Stimulated activated CD8-positive, alpha-beta memory T cell treated with anti-CD3 and anti-CD28 coated beads, Interleukin-7, amount 100 ng/mL, for 1 hour (primary cell): ENCODE measurements at places on chromosomes 4 and X.

GRCh38 chr4:147839663-147840062 lies 107.8 kb downstream of the ARHGAP10 start:
- no peak for DNase-seq

GRCh38 chr4:132592850-132593249 lies 556.2 kb upstream of the PCDH10 start:
- DNase-seq = no peak

- no peak for DNase-seq
Observed at GRCh38 chr4:152434011-152434410, 101.9 kb downstream of the FBXW7 start.

- DNase-seq = no peak
Observed at GRCh38 chr4:59195839-59196238, 2004.3 kb upstream of the ADGRL3 start.

- no peak for DNase-seq
Observed at GRCh38 chr4:183409934-183410333, 34.5 kb upstream of the CDKN2AIP start.

DNA sequence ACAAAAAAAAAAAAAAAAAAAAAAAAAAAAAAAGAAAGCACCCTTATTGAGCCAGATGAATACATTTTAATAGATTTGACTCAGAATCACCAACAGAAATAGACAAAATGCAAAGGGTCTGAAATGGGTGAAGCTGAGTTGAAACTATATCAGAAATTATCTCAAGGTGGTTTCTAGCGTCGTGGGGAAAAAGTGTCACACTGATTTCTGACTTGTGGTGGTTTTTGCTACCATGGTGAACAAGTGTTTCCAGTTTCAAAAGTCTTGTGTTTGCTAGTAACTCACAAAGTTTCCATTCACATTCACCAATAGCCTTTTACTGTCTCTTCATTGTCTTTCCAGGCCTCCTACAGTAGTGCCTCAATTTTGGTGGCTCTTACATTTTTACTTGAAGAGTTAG lies 135.5 kb downstream of the ARHGAP24 start:
- no peak for DNase-seq

GRCh38 chr4:105246712-105247111 lies 100.0 kb downstream of the TET2 start:
- DNase-seq = no peak

GRCh38 chr4:173535165-173535902 lies 5.3 kb upstream of the HAND2 start:
- DNase-seq = no peak

DNA sequence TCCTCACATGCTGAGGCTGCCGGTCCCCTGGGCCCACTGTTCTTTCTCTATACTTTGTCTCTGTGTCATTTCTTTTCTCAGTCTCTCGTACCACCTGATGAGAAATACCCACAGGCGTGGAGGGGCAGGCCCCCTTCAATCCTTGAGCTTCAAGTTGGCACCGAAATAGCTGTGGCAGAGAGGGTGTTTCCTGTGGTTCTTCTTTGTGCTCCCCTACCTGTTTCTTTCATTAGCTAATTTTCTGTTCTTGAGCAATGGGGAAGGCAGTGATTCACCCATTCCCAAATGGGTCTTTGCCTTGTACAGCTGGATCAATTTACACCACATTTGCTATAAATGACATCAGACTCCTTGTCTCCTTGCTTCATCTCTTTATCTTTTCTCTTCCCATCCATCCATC lies 2.1 kb upstream of the CYSLTR1 start:
- DNase-seq = no peak

DNA sequence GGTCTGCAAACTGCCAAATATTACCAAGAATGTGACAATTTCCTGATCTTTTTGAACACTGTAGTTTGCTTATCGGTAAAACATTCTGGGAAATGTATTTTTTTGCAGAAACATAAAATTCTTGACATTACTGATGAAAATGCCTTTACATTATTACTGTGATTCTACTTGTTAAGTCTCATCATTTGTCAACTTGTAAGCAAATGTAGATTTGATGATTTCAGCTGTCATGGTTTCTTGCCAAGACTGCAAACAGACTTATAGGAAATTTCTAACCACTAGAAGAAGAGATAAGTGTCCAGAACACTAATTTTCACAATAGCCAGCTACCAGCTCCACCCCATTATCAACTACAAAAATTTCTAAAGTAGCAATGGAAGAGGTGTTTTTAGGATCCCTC lies 560.4 kb downstream of the STPG2 start:
- DNase-seq = no peak

DNA sequence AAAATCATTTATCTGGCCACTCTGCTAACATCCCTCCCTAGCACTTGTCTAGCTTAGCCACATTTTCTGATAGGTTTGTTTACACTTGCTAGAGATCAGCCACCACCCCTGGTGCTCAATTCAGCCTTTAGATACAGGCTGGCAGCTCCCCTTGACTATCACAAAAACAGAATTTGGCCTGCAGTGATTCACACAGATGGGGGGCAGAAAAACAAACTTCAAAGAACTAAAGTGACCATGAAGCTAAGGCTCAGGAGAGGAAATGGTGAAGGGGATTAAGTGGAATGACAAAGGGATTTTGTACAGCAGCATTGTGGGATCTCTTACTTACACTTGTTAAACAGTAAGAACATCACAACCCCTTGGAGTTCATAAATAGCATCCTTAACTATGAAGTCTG lies 1718.0 kb upstream of the PCDH7 start:
- DNase-seq = no peak

DNA sequence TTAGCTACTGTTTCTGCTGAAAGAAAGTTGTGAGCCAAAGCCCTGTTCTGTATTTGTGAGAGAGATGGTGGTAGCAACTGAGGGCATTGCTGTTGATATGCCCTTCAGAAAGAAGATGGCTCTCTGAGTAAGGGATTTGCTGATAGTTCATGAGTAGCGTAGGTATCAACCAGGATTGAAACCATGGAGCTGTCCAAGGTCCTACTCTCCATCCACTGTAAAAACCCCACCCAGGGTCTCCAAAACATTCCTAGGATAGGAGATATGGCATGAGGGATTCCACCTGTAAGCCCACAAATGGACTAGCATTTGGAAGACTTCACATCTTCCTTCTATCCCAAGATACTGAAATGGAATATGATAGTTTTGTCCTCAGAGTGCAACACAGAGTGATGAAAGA lies 277.1 kb upstream of the PRKX start:
- DNase-seq = no peak

DNA sequence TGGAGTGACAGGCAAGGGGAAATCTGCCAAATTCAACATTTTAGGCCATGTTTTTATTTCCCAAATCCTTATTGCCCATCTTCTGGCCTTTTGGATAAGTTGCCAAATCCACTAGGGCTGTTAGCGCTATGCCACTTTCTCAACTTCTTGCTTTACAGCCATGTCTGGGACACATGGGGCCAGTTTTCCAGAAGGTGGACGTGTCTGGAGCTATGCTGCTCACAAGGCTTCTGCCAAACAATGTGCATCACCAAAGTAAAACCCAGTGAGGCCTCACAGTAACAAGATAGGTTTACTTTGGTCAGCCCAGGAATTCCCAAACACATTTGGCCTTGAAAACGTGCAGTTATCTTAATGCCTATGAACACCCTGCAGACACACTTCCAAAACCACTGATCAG lies 142.9 kb downstream of the MID1 start:
- no peak for DNase-seq
